Fibroblast of skin of right quadriceps (primary cell): ENCODE measurements at places on chromosomes 3 and 15.

DNA sequence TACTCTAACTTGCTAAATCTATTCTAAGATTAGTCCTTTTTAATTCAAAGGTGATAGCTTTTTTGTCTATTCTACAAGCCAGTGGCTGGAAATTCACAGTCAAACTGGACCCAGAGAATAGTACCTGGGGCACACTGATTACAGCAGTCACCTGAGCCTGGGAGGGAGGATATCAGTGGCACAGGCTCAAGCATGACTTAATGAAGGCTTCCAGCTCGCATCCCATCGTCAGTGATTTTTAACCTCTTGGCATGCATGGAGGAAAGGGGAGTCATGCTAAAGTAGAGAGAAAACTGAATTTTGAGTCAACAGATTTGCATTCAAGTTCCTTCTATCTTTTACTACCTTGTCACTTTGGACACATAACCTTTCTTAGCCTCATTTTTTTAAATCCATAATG lies 24.8 kb downstream of the GOLIM4 start:
- DNase-seq: no peak

- no peak for DNase-seq
Measured at GRCh38 chr3:141250828-141251227, 19.2 kb downstream of the PXYLP1 start.

DNA sequence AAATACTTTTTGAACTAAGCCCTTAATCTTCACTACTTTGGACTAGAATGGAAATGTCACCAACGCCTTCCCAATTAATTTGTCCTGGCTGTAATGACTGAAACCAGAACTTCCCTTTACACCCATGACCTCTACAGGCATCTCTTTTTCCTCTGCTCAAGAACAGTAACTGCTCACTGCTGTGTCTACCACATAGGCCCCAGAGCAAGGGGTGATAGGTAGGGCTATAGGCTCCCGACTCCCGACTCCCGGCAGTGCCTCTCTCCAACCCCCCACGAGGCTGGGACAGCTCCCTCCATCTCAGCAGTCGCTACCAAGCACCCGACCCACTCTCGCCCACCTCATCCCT lies 384 bp upstream of the LEKR1 start:
- no peak for DNase-seq

DNA sequence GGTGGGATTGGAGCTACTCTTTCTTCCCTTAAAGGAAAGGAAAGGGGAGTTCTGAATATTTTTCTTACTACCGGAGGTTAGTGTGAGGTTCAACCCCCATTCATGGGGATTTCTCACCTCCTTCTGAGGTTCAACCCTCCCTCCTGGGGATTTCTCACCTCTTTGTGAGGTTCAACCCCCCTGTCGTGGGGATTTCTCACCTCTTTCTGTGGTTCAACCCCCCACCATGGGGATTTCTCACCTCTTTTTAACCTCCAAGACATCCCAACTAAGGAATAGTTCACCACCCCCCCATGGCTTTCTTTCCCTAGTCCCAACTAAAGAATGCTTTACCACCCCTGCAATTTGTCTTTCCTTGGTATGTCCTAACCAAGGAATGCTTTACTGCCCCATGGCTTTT lies 520.3 kb downstream of the EDEM1 start:
- no peak for DNase-seq

DNA sequence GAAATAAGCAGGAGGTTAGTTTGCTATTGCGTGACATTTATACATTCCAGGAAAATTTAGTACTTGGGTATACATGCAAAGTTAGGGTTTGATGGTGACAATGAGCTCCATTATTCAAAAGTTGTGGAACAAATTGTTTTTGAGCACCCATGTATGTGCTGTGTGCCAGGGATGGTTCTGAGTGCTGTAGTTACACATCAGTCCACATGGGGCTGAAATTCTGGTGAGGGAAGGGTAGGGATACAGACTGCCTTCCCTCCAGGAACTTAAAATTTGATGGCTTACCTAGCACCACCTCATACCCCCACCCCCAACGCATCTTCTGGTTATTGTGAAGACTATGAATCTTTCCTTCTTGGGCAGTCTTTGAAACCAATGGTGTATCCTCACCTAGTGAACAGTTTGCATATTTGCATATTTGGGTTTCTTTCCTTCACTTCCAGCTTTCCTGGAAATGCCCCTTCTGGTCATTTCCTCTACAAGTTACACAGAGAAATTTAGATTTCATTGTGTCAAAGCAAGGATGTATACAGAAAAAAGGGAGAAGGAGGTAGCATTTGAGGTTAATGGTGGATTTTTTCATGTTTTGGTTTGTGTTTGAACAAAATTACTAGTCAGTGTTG lies 222.0 kb upstream of the IL12A start:
- peak; percentile 55 for DNase-seq

DNA sequence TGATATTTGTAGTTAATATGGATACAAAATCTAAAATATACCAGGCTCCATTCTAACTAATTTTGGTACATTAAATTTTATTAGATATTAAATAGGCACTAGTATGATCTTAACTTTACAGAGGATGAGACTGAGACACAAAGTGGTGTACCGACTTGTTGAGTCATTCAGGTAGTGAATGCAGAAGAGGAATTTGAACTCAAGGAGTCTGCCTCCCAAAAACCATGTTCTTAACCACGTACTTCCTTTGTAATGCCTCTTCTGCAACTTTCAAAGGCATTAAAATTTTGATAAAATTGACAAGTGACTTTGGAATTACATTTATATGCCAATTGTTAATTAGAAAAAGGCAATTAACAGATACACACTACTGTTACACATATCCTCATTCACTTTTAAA lies 61.8 kb downstream of the ZBBX start:
- DNase-seq: no peak

DNA sequence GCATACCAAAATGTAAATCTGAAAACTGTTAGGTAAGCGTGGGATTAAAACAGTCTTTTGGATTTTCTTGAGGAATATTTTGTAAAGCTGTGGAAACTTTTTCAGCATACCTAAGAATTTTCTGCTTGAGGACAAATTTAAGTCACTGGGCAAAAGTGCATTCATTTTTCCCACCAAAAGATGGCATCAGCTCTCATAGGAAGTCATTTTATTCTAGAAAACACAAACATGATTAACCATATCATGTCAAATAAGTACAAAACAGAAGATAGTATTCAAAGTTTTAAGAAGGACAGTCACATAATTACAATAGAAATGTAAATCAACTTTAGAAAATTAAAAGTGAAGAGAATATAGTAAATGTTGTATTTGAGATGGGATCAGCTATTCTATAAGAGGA lies 63.5 kb downstream of the SLC49A4 start:
- peak; percentile 17 for DNase-seq

DNA sequence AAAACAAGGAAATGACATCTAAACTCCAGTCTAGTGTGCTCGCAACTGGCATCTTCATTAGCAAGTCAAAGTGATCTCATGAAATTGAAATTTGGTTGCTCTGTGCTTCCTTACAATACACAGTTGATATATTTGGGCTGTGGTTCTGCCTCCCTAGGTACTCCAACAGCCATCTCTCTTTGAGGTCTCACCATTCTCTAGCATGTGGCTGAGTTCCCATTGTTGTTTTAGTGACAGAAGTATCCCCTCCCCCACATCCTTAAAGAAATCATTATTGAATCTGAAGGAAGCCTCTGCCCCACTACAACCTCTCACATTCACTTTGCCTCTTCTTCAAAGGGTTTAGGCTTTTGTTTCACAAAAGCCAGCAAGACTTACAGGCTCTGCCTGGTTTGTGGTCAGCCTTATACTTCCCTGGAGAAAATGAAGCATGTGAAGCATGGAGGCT lies 516.5 kb downstream of the NLGN1 start:
- peak; percentile 31 for DNase-seq

GRCh38 chr3:65265942-65266590 lies 578.3 kb upstream of the ADAMTS9 start:
- DNase-seq: peak; percentile 6

- no peak for DNase-seq
Measured at GRCh38 chr3:126630020-126630419, 24.9 kb downstream of the TXNRD3 start.

- DNase-seq: no peak
Measured at GRCh38 chr15:40398413-40398873, 7.2 kb upstream of the IVD start.

DNA sequence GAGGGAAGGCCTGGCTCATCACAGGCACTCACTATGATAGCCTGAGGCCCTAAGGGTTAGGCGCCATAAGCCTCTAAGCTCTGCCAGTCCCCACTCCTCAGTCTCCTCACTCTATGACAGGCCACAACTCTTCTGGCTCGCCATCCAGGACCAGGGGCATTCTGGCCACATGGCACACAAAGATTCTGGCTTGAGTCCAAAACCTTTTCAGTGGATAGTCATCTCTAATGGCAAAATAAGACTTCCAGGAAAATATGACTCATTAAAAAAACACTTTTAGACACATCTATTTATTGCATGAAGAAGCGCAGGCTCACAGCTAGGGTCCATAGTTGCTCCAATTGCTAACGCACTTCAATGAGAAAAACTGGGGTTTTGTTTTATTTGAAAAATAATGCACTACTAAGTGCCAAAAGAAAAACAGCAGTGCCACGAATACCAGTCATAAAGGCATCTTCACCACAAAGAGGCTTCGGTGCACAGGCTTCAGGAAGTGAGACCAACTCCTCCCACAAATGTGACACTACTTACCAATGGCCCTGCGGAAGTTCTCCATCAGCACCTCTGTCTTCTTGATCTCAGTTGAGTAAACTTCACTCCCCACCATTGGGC lies 11.1 kb downstream of the RUVBL1 start:
- DNase-seq: peak; percentile 89

DNA sequence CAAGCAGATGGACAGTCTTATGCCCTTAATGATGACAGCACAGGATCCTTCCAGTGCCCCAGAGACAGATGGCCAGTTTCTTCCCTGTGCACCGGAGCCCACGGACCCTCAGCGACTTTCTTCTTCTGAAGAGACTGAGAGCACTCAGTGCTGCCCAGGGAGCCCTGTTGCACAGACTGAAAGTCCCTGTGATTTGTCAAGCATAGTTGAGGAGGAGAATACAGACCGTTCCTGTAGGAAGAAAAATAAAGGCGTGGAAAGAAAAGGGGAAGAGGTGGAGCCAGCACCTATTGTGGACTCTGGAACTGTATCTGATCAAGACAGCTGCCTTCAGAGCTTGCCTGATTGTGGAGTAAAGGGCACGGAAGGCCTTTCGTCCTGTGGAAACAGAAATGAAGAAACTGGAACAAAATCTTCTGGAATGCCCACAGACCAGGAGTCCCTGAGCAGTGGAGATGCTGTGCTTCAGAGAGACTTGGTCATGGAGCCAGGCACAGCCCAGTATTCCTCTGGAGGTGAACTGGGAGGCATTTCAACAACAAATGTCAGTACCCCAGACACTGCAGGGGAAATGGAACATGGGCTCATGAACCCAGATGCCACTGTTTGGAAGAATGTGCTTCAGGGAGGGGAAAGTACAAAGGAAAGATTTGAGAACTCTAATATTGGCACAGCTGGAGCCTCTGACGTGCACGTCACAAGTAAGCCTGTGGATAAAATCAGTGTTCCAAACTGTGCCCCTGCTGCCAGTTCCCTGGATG lies 198.7 kb downstream of the AKAP13 start:
- no peak for DNase-seq

- no peak for DNase-seq
Measured at GRCh38 chr3:15159501-15160136, 46.4 kb upstream of the CAPN7 start.

DNA sequence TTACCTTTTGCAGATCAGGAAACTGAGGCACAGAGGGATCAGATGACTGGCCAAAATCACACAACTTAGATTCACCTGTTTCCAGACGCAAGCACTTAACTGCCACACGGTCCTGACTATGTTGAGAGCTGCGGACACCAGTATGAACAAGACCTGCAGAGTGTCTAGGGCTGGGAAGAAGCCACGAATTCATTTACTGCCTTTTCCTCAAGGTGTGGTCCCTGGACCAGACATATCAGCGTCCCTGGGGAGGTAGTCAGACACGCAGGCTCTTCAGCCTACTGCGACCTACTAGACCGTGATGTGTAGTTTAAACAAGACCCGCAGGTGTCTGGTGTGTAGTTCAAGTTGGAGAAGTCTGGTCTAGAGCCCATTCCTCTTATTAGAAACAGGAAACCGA lies 541 bp upstream of the SLC6A11 start:
- DNase-seq: no peak

DNA sequence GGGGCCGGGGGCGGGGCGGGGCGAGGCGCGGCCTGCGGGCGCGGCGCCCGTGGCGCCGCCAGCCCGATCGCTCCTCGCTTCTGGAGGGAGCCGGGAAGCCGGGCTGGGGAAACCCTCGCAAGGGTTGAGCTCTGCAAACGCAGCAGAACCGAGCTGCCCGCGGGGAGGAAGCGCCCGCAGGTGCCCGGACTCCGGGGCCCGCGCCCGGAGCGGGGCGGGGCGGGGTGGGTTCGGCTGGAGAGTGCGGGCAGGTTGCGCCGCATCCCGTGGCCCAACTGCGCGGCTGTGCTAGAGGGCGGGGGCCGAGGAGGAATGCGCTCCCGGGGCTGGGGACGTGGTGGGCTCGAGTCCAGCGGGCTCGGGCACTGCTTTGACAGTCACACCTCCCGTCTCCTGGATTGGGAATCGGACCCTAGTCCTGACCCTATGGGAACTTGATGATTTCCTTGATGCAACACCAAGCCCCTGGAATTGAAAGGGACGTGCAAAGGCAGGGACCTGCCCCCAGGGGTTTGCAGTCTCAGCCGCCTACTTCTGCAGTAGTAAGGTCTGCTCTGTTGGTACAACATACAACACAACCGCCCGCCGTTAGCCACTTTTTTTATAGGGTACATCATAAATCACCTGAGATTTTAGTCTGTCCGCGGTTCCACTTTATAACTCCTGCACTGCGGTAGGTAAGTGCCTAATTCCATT lies 34.3 kb downstream of the ZBTB38 start:
- peak; percentile 73 for DNase-seq

DNA sequence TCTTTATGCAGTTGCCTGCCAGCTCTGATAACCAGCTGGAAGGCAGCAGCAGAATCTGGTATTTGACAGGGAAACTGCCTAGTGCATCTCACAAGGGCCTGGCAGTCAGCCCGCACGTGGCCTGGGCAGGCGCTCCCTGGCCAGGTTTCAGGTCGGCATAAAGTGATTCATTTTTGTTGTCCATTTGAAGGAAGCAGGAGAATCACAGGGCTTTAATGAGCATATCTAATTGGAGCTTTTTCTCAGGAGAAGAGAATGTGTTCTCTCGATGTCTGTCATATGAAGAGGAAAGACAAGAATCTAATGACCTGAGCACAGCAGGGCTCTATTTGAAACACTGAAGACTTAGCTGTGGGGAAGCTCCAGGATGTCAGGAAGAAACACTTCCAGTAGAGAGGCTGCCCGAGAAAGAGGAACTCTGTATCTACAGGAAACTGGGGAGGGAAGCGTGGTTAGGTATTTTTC lies 98.8 kb upstream of the MB21D2 start:
- peak; percentile 6 for DNase-seq

DNA sequence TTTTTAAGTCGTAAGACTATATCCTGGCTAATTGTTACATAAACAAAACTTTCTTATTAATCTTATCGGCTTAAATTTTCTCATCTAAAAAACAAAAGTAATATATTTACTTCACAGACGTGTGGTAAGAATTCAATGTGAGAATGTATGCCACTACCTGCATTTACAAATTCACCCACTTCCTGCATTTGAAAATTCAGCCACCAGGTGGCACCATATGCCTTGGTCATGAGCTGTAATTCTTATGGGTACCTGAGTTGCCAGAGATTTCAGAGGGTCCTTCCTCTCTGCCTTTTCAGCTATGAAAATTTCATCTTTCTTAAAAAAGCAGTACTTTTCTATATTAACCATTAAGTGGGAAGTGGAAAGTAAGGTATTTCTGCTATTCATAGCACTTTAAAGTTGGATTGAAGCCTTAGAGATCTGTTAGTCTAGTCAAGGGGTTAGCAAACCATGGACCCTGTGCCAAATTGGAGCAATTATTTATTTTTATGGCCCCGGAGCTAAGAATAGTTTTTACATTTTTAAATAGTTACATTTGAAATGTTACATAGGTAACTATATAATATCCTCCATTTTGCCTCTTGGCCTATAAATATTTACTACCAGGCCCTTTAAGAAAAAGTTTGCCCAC lies 127.8 kb downstream of the HCN4 start:
- peak; percentile 51 for DNase-seq
